ENCODE measurements at places on chromosomes 7 and 10.

GRCh38 chr10:58781873-58782488 is 269.3 kb downstream of the BICC1 start:
- DNase-seq = no peak

DNA sequence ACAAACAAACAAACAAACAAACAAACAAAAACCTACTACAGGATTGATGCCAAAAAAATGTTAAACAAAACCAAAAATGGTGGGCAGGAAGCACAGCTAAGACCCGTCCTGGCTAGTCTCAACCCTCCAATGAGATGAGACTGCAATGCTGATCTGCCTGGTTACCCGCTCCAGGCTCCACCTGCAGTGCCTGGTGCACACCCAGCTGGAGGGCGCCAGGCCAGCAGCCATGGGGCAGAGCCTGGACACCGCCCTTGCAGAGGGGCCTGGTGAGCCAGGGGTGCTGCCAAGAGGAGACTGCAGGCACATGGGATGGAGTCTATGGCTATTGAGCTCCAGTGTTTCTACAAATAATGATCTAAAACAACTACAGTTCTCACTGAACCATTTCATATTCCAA is 107.0 kb downstream of the LARP4B start:
- DNase-seq = no peak

GRCh38 chr10:120684226-120684625 is 166.9 kb upstream of the WDR11 start:
- DNase-seq = no peak

GRCh38 chr10:123241391-123242141 is 87.4 kb downstream of the BUB3 start:
- no peak for DNase-seq

DNA sequence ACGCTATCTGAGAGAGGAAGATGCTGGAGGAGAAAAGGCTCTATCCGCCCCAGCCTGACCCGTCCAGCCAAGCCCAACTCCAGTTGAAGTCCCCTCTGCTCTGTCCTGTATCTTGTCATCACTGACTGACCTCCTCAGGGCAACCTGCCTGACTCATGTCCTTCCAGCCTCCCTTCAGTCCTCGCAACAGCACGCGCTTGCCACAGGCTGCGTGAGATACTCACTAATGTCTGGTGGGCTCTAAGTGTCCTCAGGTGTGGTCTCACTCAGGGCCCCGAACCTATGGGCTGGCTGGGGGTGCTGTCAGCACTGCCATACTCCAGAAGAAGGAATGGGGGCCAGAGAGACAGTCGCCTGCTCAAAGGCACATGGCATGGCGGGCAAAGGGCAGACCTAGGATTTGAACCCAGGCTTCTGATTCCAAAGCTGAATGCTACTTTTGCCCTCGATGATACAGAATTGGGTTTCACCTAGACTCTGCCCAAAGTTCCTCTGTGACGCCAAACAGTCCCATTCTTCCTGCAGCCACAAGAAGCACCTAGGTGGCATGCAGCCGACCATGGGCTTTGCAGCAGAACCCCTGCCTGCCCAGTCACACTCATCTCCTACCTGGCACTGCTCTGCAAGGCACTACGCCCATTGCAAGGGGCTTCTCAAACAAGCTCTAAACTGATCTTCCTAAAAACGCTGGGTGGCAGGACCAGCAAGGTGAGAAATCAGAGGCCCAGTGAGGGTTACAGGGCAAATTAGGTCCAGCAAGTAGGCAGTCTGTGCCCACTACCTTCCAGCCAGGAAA is 8.5 kb downstream of the FAM53B start:
- DNase-seq = no peak

GRCh38 chr7:22865602-22865960 is 42.9 kb upstream of the TOMM7 start:
- no peak for DNase-seq

- no peak for DNase-seq
Observed at GRCh38 chr10:6402349-6402709, 177.7 kb downstream of the PRKCQ start.

GRCh38 chr10:132120200-132120599 is 54.5 kb downstream of the JAKMIP3 start:
- DNase-seq = no peak

- no peak for DNase-seq
Observed at GRCh38 chr7:26690135-26690805, 174.1 kb downstream of the SKAP2 start.

DNA sequence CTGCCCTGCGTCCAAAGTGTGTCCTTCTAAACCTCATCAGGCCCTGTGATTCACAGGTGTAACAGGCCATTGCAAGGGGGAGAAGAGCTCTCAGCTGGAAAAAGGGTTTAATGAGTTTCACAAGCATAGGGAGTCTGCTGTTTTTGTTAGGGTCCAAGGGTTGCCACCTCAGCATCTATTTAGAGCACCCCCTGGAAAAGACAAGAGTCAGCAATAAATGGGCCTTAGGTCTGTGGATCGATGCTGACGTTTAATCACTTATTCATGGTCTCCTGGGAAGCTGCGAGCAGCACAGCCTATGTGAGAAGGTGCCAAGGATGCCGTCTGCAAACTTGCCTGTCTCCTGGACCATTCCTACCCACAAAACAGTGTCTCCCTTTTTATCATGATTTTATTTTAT is 78.4 kb upstream of the BAIAP2L1 start:
- DNase-seq = no peak

DNA sequence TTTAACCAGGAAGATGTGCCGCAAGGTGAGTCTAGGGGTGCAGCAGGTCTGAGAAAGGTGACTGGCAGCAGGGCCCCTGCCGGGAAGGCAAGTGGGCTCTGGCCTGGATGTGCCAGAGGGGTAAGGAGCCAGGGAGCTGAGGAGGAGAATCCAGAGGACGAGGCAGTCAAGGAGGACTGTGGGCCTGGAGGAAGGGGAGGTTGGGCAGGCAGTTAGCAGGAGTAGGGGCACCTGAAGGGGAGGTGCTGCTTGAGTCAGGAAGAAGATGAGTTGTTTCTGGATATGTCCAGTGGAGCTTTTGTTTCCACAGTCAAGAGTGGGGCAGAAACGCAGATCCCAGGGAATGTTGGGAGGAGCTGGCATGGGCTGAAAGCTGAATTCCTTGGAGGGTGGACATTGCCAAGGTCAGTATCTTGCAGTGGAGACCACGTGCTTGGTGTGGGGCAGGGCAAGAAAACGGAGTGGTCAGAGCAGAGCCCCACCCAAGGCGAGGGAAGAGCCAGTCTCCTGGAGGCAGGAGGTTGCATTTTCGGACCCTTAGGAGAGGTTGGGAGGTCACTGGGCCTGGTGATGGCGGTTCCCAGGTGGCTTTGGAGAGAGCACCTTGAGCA is 34.0 kb downstream of the MINDY4 start:
- no peak for DNase-seq

GRCh38 chr10:131815266-131816156 is 85.3 kb upstream of the PPP2R2D start:
- no peak for DNase-seq

- no peak for DNase-seq
Observed at GRCh38 chr10:75827587-75828021, 396.2 kb downstream of the LRMDA start.

- no peak for DNase-seq
Observed at GRCh38 chr10:60042914-60043313, 136.6 kb upstream of the CCDC6 start.

GRCh38 chr7:7834761-7835160 is 116.4 kb upstream of the RPA3 start:
- no peak for DNase-seq

GRCh38 chr10:128049226-128050120 is 76.8 kb downstream of the MKI67 start:
- no peak for DNase-seq

- DNase-seq = no peak
Observed at GRCh38 chr10:48296576-48297098, 9.8 kb upstream of the MAPK8 start.

- DNase-seq = no peak
Observed at GRCh38 chr10:118339111-118339510, 3.0 kb downstream of the FAM204A start.

DNA sequence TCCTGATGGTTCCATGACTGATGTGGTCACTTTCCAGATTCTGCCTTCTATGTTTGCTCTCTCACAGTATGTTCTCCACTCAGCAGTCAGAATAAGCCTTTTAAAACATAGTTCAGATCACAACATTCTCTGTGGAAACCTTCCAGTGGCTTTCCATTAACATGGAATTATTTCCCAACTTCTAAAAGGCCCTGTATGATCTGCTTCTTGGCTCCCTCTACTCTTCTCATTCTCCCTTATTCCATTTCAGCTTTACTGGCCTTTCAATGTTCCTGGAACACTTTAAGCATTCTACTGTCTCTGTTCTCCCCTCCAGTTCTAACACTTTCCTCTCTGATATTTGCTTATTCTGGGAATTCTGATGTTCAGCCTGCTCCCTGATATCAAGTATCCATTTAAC is 325.6 kb downstream of the THSD7A start:
- DNase-seq = no peak

DNA sequence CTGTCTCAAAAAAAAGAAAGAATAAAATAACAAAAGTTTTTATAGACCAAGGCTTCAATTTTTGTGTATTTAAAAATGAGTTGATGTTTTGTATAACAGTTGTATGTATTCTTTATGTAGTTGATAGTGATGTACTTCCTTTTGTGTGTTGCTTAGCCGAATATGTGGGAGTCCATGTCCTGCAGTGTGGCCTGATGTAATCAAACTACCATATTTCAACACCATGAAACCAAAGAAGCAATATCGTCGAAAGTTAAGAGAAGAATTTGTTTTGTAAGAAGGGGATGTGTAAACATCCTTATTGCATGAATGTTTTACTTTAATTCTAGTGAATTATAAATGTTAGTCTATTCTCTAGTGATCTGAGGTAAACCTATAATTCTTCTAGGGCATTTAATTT is 56.6 kb downstream of the MPLKIP start:
- no peak for DNase-seq

- DNase-seq = no peak
Observed at GRCh38 chr7:30634193-30634626, 39.5 kb downstream of the GARS1 start.

- DNase-seq = no peak
Observed at GRCh38 chr10:14648005-14648765, 126.5 kb downstream of the FAM107B start.

DNA sequence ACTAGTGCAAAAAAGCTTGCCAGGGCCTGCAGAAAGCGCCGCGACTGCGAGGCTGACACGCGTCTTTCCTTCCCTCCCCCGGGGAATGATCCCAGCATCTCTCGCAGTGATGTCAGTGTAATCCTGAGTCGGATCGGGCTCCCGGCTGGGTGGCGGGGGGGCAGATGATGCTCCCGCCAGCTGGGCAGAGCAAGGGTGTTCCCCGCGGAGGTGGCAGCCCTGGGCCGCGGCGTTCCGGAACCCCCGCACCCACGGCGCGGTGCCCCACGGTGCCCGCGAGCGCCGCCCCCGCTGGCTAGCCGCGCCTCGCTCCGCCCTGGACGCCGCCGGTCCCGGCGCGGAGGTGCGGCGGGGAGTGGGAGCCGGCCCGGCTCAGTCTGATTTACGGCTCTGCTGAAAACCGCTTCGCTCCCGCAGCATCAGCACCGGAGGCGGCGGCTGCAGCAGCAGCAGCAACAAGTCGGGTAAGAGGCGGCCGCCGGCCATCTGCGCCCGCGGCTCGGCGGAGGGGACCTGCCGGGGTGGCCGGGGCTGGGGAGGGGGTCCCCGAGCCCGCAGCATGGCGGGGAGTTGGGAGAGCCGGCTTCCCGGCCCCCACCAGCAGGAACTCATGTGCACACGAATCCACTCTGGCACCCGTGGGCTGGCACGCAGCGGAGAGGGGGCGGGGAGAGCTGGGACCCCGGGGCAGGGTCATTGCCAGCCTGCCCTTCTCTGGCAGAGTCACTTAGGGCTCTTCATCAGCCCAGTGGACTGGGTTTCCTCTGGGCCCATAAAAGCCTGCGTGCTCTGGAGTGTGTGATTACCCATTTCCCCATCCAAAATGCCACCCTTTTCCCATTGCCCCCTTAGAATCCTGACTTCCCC is at the start of gene ZNF365:
TSS of gene ZNF365 (plus strand) at position 375 of the 867 bp plus-strand sequence. CDS start 1,825 bp downstream, outside the sequence.
- DNase-seq = peak; percentile 43

DNA sequence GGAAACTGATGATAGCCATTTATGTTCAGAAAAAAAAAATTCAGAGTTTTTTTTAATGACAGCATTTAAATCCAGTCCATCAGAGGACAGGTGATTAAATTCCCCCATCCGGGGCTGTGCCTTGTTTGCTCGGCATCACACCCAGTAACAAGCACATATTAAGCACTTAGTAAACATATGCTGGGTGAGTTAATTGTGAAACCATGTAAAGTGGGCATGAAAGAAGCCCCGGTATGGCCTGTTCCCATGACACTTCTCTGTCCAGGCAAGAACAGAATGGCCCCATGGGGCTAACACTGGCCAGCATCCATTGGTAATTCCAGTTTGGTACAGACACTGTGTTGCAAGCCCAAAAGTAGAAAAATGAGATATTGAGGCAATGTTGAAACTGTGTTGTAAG is 220.8 kb upstream of the RNF32 start:
- no peak for DNase-seq

- DNase-seq = no peak
Observed at GRCh38 chr7:99764478-99764877, 19.5 kb downstream of the CYP3A4 start.

DNA sequence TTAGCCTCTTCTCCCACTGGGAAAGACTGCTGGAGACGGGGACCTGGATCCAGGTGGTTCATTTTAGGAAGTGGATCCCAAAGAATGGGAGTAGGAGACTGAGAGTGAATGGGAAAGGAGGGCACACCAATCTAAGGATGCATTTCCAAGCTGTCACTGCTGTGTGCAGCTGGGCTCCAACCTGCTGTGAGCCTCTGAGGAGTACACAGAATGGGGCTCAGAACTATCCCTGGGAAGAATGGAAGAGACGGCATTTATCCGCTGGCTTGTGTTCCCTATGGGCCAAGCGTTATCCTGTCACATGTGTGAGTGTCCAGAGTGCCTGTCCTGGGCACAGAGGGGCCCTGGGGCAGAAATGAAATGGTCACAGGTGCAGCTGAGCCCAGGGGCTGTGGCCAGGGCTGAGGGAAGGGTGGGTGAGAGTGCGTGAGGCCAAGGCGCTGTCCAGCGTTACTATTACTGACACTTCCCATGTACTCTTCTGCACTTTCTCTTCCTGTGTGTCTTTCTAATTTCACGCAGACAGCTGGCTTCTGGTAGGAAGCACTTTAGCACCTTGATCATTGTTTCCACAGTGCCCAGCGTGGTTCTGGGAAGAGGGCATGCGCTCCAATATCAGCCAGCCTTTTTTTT is 35.4 kb upstream of the PODXL start:
- DNase-seq = no peak

DNA sequence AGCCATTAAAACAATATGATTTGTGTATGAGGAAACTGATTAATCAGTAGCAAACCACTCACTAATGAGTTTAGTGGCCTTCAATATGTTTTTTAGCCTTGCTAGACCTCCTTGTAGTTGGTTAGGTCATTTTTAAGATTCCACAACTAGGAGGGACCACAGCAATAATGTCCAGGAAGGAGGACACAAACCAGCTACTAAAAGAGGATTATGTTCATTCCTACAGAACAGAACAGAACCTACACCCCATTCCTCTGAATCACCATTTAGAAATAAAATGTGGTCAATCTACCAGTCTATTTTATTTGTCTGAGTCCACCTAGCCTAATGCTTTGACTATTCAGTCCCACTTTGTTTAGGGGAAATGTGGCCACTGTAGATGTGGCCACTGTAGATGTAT is 226.3 kb downstream of the GLI3 start:
- DNase-seq = no peak

Data from activated gamma-delta T cell (primary cell).